ENCODE measurements at places on chromosomes 13 and 19.
A peak's percentile ranks its signal among the peaks of the same experiment; 100 is the strongest.

DNA sequence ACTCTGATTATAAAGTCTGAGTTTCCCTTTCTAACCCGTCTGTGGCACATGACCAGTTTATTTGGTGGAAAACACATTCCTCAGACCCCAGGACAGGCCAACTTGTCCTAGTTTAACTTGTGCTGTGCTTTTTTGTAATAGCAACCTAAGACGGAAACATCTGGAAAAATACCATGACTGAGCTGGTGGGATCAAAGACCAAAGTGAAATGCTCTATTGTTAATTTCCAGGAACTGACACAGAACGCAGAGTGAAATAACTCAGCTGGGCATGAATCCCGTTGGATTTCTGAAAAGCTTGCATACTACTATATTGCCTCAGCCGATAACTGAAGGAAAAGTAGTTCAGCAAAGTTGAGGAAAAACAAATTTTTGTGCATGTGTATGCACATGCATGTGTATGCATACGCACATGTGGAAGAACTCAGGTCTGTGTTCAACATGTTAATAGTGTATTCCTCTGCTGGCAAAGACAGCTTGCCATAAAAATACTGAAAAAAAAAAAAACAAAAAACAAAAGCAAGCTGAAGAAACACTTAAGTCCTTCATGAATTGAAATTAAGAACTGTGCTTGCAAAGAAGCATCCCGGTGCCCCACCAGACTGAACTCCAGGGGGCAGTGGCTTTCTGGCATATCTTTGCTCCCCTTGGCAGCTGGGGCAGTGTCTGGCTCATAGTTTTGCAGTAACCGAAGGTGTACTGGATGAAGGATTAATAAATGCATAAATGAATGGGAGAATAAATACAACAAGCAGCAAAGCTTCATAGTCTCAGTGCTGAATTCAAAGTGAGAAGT lies 187.8 kb downstream of the LHFPL6 start:
- no peak for DNase-seq

GRCh38 chr13:60090574-60090973 lies 73.2 kb downstream of the DIAPH3 start:
- no peak for DNase-seq

- DNase-seq: no peak
Observed at GRCh38 chr19:54099190-54099902, 1.3 kb downstream of the OSCAR start.

DNA sequence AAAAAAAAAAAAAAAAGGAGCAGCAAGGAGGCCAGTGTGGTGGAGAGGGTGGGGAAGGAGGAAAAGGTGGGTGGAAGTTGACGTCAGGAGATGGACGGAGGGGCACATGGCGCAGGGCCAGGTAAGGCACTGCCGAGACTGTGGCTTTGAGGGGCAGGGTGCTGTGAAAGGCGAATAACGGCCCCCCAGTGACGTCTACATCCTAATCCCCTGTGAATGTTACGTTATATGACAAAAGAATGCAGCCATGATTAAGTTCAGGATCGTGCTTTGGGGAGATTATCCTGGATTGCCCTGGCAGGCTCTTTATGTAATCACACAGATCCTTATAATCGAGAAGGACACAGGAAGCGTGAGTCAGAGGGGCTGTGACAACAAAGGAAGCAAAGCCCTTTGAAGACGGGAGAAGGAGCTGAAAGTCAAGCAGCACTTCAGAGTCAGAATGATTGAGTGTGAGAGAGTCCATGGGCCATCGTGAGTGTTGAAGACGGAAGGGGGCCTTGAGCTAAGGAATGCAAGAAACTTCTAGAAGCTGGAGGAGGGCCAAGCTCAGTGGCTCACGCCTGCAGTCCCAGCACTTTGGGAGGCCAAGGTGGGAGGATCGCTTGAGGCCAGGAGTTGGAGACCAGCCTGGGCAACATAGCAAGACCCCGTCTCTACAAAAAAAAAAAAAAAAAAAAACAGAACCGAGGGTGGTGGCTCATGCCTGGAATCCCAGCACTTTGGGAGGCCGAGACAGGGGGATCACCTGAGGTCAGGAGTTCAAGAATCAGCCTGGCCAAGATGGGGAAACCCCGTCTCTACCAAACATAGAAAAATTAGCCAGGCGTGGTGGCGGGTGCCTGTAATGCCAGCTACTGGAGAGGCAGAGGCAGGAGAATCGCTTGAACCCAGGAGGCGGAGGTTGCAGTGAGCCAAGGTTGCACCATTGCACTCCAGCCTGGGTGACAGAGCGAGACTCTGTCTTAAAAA lies 13.8 kb upstream of the CEACAM16 start:
- DNase-seq: no peak

DNA sequence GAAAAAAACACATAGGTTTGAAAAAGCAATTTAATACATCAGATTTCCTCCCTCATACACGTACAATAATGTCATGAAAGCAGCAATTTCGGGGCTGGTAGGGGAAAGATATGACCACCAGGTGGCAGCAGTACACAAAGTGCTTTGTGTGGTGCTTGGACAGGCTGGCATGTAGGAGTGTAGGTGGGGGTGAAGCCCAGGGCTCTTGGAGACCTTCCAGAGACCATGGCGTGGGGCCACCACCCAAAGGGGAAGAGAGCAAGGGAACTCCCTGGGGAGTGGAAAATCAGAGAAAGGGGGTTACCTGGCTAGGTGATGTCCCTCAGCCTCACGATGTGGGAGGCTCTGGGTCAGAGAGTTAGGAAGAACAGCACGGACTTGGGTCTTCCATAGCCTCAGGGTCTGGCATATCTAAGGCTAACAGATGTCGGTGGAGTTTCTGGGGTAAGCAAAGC lies 11.8 kb upstream of the CCNA1 start:
- DNase-seq: no peak

- DNase-seq: peak; percentile 3
Observed at GRCh38 chr13:98853771-98854221, 101.3 kb upstream of the SLC15A1 start.

GRCh38 chr19:31392464-31392863 lies 43.2 kb upstream of the TSHZ3 start:
- no peak for DNase-seq

DNA sequence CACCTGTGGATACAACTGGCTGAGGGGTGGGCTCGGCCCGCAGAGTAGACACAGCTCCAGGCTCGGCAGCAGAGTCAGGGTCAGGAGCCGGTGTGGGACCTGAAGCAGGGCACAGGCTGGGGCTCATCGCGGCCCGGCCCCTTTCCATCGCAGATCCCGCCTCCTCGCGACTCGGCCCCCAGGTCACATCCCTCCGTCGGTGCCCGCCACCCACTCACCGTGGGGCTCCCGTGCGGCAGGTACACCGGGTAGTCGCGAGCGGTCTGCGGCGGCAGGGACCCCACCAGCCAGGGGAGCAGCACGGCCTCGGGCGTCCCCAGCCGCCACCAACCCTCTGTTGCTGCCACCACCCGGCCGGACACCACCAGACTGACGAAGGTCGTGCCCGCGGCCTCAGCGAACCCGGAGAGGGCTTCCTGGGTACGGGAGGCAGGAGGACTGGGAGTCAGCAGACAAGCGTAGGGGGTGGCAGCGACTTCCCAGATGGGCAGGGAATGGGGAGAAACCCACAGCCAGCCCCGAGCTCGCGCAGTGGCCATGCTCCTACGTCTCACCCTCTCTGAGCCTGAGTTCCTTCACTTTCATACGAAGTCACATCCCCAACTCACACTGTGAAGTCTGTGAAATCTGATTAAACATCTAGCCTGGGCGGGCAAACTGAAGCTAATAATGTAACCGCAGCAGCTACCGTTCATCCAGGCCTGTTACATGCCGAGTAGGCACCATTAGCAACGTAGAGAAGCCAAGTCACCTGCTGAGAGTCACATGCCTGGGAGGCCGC lies 3.7 kb downstream of the FUZ start:
- peak; percentile 13 for DNase-seq

DNA sequence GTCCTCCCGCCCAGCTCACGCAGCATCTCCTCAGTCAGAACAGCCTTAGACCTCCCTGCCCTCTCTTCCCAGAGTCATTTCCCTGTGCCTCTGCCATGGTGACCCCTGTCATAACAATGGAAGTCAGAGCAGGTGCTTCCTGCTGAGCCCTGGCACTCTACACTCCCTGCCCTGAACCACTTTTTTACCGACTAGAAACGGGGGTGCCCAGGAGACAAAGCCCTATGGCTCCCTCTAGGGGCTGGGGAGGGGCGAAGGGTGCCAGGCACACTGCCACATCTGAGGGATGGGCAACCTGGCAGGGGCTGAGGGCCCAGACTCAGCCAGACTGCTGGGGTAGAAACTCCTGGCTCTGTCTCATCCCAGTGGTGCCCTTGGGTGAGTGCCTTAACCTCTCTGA lies 16.4 kb downstream of the ZNF574 start:
- DNase-seq: peak; percentile 20

DNA sequence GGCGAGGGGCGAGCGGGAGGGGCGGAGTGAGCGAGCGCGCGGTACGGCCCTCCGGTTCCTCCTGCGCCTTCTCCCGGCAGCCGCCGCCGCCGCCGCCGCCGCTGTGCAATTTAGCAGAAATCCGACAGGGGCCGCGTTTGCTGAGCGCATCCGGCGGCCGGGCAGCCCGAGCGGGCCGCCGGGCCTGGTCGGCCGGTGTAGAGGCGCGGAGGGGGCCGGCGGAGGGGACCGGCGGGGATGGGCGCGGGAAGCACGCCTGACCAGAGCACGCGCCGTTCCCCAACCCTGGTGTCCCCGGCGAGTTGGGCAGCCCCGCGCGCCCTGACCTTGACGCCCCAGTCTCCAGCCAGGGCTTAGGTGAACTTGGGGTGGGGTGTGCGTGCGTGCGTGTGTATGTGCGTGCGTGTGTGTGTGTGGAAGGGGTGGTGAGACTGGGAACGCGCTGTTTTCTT lies 144.5 kb upstream of the ZNF536 start:
- no peak for DNase-seq

DNA sequence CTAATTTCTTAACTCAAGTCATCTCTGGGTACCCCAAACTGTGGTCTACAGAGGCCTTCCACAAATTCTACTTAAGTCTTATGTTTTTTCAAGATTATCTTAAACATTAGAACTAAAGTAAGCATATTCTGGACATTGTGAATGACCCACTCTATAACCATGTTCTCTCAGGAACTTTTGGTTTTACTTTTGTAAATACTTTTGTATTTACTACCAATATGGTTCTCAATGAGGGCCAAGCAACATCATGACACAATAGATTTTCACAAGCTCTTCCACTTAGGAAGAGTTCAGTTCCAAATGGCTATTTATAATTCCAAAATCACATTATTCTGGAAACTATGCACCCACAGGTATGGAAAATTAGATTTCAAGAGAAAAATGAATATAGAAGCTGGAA lies 10.8 kb downstream of the DIAPH3 start:
- DNase-seq: no peak

- DNase-seq: peak; percentile 68
Observed at GRCh38 chr19:38514812-38515633, 81.5 kb downstream of the RYR1 start.

DNA sequence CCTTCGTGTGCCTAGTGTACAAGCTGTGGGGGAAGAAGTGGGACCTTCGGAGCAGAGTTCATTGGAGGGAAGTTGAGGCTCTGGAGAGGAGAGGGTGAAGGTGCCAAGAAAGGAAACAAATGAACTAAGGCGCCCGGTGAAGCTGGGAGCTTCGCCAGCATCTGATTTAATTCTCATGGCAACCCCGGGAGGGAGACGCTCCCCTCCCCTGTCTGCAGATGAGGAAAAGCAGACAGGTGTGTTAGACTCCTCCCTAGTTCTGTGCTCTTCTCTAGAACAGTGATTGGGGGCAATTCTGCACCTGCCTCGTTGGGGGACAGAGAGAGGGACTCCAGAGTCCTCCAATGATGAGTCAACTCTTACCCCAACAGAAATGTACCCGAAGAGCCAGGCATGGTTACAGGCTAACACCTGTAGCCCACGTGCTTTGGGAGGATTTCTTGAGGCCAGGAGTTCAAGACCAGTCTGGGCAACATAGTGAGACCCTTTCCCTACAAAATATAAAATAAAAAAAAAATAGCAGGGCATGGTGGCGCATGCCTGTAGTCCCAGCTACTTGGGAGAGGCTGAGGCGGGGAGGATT lies 4.2 kb downstream of the SSC5D start:
- no peak for DNase-seq

DNA sequence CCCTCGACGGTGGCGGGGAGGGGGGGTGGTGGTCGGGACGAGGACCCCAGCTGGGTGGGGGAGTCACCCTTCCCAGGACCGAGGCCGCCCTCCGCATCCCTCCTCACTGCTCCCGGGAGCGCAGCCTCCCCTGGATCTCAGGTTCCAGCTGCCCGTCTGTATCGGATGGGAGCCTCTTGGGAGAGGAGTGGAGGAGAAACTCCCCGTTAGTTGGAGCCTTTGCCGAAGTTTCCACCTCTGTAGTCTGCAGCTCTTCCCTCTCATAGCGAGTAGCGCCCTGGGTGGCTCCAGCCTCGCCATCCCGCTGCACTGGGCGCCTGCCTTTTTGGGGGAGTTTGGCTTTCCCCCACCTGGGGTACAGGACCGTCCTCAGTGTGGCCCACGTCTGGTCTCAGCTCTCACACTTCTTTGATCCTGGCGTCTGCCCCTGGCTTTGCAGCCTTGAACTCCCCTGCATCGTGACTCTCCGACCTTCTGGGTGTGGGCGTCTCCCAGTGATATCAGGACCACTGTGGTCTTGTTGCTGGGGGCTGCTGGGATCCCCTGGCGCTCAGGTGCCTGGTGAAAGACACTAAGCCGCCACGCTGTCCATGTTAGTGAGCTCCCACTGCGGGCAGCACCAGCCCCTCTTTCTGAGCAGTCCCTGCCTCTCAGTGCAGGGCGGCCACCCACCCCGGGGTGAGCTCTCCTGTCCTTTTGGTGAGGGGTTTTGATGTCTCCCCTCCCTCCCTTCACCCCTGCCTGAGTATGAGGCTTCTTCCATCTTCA lies 1.1 kb downstream of the CNOT3 start:
- no peak for DNase-seq

- no peak for DNase-seq
Observed at GRCh38 chr19:39692166-39692565, 12.1 kb upstream of the LGALS14 start.

GRCh38 chr13:21045100-21045499 lies 16.3 kb downstream of the LATS2 start:
- no peak for DNase-seq
